AML-193 (cell line): ENCODE measurements at places on chromosomes 5 and 9.

DNA sequence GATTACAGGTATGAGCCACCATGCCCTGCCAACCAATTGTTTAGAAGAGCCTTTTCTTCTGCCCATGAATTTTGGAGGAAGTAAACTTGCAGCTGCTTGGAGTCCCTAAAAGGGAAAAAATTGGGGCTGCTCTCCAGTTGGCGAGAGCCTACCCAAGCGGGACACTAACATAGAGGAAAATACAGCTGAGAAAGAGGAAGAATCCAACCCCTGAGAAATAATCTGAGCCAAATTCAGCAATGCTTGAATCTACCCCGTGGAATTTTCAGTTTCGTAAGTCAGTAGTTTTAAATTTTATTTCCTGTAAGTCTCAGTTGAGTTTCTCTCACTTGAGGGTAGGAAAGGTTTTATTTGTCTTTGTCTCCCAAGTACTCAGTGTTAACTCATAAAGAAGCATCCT lies 30.4 kb upstream of the UBTD2 start:
- no peak for DNase-seq

- DNase-seq: no peak
Measured at GRCh38 chr5:143664623-143665022, 147.3 kb upstream of the HMHB1 start.

DNA sequence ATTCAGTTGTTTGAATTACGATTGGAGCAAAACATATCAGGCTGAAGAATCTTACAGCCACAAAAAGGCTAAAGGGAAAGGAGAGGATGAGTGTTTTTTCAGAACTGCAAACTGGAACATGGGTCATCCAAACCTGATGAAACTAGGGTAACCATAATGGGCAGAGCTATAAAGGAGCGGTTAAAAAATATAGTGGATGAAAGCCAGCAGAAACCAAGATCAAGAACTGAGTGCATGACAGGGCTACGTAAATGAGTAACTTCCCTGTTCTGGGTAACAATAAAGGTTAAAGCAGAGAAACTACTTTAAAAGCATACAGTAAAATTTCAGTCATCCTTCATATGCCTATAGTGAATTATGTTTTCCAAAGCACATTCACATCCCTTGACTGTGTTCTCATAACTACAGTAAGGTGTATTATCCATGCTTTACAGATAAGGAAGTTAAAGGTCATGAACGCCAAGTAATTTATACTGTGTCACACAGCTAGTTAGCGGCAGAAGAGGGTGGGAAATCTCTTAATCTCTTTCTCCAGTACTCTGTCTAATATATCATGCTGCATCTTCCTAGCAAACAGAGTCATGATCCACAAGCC lies 48.5 kb upstream of the GHR start:
- DNase-seq: no peak

GRCh38 chr5:24005384-24005783 lies 498.0 kb downstream of the PRDM9 start:
- DNase-seq: peak; percentile 2

- no peak for DNase-seq
Measured at GRCh38 chr9:105639936-105640335, 22.3 kb upstream of the TAL2 start.

DNA sequence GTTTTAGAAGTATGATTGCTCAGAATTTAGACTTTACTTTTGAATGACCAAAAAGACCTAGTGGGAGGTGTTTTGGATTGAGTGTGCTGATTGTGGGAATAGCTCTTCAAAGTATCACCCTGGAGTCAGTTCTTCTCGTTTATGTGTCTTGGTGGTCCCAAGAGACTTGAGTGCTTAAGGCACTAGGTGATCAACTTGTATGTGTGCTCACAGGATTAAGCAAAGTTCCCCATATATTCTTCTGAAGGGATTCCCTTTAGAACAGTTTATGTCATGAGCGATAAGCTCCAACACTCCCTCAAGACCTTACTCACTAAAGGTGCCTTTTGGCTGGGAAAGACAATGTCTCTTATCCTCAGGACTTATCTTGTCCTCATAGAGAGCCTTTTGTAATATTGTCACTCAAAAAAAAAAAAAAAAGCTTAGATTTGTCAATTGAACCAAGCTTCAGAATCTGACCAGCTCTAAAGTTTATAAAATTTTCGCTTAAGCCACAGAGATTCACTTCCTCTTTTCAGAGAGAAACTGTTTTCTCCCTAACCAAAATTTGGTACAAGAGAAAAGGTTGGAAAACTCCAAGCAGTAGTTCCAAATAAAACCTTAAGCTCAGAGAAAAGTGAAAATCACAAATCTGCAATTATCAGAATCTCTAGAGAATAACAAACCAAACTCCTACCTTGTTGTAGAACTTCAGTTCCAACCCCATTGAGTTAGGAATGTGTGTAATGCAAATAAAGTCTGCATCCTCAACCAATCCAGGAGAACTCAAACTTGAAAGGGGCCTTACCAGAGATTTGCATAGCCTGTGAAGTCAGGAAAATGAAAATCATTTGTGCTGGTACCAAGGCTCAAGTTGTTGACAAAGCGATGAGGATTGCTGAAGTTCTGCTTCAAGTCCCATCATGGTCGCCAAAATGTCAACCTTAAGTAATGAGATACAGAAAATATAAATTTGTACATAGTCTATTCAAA lies 40.0 kb upstream of the PDZD2 start:
- no peak for DNase-seq
